Suprapubic skin (tissue), 4 donors: ENCODE measurements at places on chromosomes 16 and 17.
A peak's percentile ranks its signal among the peaks of the same experiment; 100 is the strongest.

- no peak for DNase-seq
Observed at GRCh38 chr16:64717871-64718270, 404.0 kb downstream of the CDH11 start.

- no peak for DNase-seq
Observed at GRCh38 chr17:30323895-30324319, 9.9 kb downstream of the TMIGD1 start.

DNA sequence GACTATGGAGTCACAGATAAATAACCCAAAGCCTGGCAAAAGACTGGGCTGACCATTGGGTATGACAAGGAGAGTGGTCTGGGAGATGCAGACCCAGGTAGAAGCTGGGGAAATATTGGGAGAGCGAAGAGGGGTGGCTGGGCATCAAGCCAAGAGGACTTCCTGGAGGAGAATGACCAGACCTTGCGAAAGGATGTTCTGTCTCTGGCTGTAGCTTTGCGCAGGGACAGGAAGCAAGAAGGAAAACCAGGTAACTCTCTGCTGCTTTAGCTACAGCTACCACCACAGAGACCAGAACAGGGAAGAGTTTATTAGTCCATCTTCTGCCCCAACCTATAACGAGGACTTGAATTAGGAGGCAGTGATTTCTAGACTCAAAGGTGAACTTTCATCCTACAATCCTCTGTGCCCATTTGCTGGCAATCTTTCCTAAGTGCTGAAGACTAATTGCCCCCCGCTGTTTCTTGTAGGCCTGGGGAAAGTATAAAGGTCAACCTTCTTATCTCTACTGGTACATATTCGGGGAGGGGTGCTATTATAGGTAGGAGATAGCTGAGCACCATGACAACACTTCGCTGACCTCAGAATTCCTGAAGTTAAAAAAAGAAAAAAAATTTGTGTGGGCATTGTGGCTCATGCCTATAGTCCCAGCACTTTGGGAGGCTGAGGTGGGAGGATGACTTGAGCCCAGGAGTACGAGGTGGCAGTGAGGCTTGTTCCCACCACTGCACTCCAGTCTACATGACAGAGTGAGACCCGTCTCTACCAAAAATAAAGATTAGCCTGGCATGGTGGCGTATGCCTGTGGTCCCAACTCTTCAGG is 19.1 kb upstream of the KIFC3 start:
- no peak for DNase-seq

DNA sequence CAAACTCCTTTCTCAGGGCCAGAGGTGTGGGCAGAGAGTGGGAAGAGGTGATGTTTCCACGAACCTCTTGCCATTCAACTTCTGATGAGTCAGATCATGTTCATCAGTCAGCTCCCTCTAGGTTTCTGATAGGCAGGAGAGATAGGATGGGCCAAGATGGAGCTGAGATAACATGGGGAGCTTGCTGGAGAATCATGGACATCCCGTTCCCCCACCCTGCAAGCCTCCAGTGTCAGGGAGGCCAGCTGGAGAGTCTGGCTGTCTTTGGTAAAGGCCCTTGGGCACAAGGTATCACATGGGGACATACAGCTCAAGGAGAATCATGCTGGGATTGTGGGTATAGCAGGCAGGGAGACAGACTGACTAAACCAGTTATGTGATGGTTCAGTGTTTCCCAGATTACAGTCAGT is 136.0 kb upstream of the IRX3 start:
- DNase-seq: no peak

- DNase-seq: no peak
Observed at GRCh38 chr16:13269905-13270528, 368.6 kb downstream of the SHISA9 start.

DNA sequence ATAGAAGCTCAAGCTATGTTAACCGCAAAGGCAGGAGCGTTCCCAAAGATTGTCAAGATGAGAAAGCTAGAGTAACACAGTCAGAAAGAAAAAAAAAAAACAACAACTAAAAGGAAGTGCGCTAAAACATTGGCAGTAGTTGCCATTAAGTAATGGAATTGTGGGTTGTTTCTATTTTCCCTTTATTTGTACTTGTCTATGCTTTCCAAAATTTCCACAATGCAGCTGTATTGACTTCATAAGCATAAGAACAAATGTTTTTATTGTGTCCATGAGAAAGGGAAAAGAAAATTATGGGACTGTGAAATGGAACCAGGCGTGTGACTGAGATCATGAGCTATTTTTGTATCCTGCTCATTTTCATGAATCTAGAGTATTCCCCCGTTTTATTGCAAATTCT is 153.4 kb downstream of the TMEM114 start:
- no peak for DNase-seq

DNA sequence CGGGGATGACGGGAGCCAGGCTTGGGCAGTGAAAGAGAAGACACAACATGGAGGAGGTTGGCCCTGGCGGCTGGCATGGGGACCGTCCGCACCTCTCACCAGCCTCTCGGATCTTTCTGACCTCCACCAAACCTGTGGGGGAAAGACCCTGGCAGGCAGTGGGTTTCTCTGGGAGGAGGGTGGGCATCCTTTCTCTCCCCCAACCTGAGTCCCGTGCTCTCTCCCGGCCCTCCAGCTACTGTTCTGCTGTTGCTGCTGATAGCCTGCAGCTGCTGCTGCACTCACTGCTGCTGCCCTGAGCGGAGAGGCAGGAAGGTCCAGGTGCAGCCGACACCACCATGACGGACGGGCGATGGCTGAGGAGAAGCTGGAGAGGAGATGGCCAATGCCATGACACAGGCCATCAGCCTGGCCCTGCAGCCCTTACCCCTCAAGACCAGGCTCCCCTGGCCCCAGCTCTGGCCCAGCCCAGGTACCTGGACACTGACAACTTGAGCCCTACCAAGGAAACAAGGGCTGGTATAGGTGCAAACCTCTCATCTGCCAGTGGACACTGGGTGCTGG is 7.4 kb downstream of the SMIM5 start:
- no peak for DNase-seq

GRCh38 chr17:9986754-9987382 is 81.8 kb upstream of the RCVRN start:
- DNase-seq: peak; percentile 60

DNA sequence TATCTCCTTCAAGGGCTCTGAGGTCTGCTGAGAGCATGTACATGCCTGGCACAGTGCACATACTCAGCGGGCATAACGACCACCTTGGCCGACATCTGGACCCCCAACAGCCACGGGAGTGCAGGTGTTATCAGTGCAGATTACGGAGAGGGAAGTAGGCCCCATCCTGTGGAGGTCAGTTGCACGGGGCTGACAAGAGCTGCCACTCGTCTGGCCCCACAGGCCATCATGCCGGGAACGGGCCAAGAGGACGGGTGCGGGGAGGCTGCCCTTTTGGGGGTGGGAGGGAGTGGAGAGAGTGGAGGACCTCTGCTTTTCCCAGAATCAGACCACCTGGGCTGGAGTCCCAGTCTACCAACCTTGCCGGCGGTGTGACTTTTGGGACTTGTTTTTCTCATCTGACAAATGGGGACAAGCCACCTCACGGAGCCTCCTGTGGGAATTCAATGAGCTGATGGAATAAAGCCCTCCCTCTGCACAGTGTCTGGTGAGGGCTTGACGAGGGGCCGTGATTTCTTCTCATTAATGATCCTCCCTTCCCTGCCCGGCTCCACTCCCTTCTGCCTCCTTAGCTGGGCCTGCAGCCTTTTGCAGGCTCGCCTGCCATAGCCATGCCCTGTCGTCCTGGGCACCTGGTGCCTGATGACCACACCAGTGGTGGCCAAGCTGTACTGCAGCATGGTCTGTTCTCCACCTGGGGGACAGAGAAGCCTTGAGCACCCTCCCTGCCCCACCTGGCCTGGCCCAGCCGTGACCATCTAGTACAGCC is 4.6 kb downstream of the PRSS33 start:
- DNase-seq: peak; percentile 72

- no peak for DNase-seq
Observed at GRCh38 chr16:10981697-10982216, 37.4 kb downstream of the CLEC16A start.

GRCh38 chr16:67509016-67509415 is 19.6 kb upstream of the RIPOR1 start:
- DNase-seq: no peak

DNA sequence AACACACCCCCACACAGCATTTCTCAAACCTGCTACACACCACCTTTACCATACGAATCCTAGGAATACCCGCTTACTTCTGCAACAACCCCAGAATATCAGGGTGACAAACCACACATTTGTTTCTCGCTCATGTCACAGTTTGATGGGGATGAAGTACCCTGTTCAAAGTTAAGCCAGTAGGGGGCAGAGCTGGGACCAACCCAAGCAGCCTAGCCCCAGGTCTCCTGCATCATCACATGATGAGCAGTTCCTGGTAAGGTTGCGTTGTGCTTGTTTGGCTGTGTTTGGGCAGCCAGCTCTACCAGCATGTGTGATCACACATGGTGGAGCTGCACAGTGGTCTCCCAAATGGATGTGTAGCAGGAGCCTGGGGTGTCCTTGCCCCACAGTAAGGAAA is 103.6 kb upstream of the C16orf82 start:
- no peak for DNase-seq

DNA sequence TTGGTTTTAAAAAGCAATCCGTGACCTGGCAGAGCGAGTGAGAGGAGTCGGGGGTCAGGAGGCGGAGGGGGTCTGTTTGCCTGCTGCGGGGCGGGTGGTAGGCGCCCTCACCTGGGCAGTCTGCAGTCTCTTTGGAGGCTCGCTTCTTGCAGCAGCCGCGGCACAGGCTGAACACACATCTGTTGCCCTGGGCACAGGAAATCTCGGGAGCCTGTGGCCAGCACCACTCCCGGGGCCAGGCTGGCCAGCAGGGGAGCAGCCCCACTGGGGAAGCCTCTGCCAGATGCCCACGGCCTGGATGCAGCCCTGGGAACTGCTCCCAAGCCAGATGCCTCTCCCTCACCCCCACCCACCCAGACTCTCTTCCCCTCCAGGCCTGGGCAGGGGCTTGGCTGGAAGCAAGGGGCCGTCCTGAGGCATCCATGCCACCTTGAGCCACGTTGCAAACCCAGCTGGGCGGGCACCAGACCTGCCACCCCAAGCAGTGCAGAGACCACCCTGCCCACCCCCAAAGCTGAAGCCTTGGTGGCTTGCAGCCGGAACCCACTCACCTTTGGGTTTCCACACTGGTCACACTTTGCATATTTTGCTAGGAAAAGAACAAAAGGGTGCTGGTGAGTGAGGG is 6.6 kb downstream of the GPS1 start:
- DNase-seq: no peak

DNA sequence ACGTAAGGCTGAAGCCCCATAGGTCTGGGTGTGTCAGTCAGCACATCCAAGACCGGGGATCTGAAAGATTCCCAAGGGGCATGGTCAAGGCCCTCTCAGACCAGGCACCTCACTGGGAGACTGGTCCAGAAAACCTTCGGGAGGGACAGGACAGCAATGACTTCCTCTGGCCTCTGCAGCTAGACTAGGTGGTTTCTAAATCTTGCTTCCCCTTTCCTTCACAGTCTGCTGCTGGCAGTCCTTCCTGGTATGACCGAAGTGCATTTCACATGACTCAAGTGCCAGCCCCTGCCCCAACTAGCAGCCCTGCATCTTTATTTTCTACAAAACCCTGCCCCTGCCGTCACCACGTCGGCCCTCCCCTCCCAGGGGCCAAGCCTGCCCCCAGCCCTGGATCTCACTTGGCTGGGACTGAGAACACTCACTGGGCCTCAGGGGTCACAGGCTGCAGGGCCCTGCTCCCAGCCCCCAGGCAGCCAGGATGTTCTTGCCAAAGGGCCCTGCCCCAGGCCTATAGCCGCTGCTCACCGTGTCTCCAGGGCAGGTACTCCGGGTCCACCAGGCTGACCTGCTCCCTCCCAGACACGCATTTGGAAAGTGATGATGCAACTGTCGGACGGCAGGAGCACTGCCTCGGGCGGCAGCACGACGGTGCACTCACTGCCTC is 18.3 kb downstream of the POLR3K start:
- DNase-seq: no peak

GRCh38 chr17:80585890-80586845 is 41.5 kb downstream of the RPTOR start:
- DNase-seq: no peak
